ENCODE measurements at places on chromosomes 7 and 10. TPM values are rescaled to one million over a fixed set of nuclear protein-coding genes. Genes with fewer than 3 reads are reported as not detected.

GRCh38 chr7:128759242-128759641 lies 16.4 kb downstream of the OPN1SW start:
- DNase-seq: no peak

DNA sequence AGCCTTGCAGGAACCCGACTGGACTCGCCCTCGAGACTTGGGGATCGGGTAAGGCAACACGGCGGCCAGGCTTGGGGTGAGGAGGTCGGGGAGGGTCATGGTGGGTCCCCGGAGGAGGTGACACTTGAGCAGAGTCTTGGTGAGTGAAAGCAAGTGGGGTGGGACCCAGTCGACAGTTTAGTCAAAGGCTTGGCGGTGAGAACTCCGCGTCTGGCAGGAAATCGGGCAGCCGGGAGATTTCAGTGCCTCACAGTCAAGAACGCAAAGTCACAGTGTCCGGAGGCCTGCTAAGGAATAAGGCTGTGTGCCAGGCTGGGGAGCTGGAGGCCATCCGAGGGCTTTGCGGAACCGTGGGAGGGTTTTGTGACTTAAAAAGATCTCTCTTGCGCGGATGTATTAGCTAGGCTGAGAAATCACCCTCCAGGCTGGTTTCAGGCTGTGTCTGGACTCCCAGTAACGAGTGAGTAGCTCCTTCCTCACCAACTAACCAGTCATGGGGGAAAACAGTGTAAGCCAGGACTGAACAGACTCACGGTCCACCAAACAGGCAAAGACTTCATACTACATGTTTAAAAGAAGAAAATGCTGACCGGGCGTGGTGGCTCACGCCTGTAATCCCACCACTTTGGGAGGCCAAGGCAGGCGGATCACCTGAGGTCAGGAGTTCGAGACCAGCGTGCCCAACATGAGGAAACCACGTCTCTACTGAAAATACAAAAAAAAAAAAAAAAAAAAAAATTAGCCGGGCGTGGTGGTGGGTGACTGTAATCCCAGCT lies 613 bp downstream of the AP5Z1 start:
- DNase-seq: peak; percentile 34

DNA sequence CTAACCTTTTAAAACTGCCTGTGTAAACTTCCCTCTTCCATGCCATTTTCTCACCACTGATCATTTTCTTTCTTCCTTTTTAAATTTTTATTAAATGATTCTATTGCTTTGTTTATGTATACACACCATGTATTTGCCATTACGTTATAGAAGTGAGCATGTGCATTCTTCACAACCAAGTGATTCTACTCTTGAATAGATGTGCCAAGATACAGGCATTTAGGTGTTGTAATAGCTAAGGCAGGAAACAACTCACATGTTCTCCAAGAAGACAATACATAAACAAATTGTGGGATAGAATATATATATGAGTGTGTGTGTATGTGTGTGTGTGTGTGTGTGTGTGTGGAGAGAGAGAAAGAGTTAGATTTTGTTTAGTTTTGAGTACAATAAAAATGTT lies 202.6 kb upstream of the SEMA3E start:
- DNase-seq: no peak

DNA sequence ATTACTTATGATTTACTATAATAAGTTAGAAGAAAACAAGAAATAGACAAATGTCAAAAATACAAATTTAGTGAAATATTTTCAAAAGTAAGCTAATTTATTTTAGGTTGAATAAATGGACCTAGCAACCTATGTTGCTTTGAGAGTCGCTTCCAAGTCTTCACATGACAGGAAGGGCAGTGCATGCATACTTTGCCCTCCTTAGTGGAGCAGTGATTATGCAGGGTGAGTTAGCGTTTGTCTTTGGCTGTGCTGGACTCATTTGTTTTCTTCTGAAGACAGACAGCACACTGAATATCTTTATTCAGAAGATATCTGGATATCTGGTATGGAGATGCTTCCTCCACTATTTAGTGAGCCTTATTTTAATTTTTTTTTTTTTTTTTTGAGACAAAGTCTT lies 102.5 kb downstream of the SRI start:
- no peak for DNase-seq

DNA sequence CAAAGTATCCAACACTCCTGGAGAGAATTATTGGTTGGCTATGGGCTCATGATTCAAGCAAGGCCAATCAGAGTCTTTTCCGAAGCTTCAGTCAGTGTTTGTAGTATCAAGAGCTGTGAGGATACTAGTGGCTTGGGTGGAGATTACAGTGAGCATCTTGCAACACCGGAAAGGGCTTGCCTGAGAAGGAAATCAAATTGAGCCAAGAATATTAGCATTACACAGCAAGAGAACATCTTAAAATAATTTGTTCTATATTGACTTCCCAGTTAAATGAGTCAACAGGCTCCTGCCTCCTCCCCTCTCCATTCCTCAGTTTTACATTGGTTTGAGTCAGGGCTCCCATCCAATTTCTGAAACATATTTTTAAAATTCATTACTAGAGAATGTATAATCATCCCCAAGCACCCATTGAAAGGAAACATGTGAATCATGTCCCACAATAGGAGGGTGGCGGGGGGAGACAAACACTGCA lies 127.4 kb downstream of the ELAPOR2 start:
- peak; percentile 10 for DNase-seq

Gene UPK3B
- 10.6 TPM for total RNA-seq

Gene AGBL3
- total RNA-seq: 1.9 TPM

GRCh38 chr7:105589356-105590077 lies 8.2 kb upstream of the EFCAB10 start:
- DNase-seq: peak; percentile 88

Gene CPEB3
- total RNA-seq: 0.69 TPM

- DNase-seq: no peak
These were observed 53.5 kb downstream of the BMS1 start for GRCh38 chr10:42836096-42836495.

- DNase-seq: peak; percentile 59
These were observed 10.2 kb downstream of the CYREN start for GRCh38 chr7:135160098-135160857.

Gene NEURL1
- not detected for total RNA-seq

DNA sequence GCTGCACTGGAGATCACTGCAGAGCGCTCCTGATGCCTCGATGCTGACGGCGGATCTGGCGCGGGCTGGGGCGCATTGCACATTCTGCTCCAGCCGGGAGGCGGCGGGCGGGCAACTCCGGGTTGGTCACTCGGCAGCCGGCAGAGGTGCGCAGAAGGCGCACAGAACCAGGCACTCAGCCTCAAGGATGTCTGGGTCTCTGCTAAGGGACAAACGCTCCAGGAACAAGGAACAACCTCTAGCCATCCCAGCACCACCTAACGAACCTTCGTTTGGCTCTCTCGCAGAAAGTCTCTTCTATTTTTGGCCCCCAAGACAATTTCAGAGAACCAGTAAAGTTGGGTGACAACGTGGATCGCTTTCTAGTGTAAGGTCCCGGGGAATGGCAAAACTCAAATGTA lies 254.6 kb downstream of the OTUD1 start:
- DNase-seq: no peak

Gene CTBP2
- total RNA-seq: 35.5 TPM

- no peak for DNase-seq
These were observed 148.4 kb downstream of the CREB5 start for GRCh38 chr7:28560767-28561166.

DNA sequence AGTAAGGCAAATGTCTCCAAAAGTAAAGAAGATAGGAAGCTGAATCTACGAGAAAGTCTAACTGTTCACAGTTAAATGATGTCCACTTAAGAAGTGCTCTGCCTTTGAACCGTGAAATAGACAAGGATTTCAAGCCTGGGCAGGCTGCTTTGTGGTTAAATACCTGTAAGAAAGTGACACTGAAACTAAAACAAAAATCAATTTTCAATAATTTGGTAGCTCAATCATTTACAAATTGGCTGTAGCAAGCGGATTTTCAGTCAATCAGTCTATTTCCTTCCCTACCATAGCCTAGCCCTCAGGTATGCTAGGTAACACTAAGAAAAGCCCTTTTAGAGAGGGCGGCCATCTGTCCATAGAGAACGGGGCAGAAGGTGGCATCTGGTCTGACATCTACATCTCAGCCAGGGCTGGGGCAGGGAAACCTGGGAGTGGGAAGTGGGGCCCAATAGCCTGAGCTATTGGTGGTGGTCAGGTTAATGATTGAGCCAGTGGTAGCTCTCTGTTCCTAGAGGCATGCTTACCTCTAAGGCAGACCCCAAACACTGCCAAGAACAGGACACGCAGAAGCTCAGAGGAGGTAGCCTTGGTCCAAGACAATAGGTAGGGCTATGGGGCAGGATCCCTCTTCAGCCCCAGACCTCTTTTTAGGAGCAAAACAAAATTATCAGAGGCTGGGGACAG lies 223.2 kb downstream of the CCSER2 start:
- no peak for DNase-seq

Gene UCMA
- not detected for total RNA-seq

GRCh38 chr7:157690058-157690832 lies 353.4 kb downstream of the DNAJB6 start:
- peak; percentile 25 for DNase-seq

DNA sequence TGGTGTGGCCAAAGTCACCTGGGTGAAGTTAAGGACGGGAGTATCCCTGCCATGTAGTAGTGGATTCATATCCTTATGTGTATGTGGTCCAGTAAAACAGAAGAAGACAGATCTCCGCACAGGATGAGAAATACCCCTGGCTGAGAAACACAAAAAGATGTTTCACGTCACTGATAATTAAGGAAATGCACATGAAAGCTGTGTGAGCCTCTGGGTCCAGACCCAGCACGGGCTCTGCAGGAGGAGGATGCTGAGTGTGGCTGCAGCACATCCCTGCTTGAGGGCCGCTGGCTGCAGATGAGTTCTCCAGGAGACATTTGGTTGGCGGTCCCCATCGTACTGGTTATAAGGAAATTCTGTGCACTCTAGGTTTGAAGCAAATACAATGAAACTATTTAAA lies 8.2 kb upstream of the SUN1 start:
- no peak for DNase-seq

DNA sequence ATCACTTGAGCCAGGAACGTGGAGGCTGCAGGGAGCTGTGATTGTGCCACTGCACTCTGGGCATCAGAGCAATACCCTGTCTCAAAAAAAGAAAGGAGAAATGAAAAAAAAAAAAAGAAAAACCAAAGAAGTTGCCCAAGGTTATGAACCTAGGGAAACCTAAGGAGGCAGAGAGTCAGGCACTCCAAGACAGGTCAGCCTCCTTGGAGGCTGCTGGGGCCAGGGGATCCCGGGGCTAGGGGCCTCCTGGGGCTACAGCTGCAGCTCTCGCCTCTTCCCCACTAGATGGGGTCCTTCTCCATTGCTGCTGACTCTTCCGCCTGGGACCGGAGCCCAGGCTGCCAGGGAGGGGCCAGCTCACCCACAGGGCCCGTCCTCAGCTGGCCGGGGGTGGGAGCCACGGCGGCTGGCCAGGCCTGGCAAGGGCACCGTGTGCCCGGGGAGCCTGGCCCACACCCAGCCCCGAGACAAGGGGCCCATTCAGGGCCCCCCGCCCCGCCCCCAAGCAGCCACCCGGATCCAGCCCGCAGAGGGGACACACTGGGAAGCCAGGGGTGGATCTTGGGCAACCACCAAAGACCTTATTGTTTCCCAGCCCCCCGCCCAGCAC lies 1.7 kb upstream of the SPACDR start:
- DNase-seq: peak; percentile 81

DNA sequence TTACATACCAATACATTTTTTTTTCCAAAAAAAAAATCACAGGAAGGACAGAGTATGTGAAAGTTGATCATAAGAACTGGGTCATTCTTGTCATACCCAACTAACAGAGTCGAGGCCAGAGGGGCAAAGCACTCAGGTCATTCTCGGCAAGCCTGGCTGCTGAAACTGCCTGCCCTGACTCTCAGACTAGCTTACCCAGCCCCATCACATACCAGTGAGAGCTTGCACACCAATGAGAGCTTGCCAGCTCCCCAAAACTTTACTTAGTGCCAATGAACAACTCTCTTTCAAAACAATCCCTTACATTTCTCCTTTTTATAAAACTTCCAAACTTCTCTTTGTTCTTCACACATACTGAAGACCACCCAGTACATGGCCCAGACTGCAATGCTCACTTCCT lies 48.9 kb downstream of the VOPP1 start:
- DNase-seq: no peak

GRCh38 chr7:120431016-120431415 lies 158.0 kb downstream of the KCND2 start:
- no peak for DNase-seq

DNA sequence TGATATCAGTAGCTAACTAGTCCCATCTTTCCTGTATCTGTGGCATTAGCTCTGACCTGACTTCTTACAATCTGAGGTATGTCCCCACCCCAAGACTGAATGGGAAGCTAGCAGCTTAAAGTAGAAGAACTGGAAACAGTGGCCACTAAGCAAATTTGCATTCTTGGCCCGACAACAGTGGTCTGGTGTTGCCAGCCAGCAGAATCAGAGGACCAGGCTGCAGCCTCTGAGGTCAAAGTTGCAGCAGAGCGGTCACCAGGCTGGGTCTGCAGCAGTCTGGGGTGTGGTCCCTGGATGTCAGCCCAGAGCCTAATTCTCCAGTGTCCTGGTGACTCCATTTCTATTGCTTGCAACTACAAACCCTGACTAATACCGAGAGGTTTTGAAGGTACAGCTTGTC lies 26.3 kb downstream of the FAM107B start:
- DNase-seq: no peak

DNA sequence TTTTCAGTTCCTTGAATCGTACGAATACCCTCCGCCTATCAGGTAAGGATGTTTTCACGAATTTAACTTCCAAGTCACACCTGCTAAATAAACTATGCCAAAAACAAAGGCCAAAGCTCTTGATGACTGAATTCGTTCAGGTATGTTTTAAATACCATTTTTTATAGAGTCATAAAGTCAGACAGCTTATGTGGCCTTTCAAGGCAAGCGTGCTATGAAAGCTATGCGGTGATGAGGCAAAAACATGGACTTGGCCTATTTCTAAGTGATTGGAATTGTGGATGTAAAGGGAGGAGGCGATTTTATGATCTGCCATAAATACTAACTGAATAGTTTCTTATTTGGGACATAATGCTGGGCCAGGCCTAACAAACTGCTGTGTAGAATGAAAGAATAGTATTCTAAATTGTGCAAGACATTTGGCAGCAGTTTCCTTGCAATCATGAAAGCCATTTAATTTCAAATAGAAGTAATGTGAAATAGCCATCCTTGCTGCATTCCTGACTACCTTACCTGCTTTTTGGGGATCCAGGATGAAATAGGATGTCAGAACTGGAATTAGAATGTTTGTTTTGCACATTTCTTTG lies 14.0 kb downstream of the SLC39A12 start:
- no peak for DNase-seq

Gene CBLL1
- total RNA-seq: 47.6 TPM

Gene CPVL
- total RNA-seq: 30.2 TPM

- DNase-seq: no peak
These were observed 177.9 kb downstream of the PDE1C start for GRCh38 chr7:31892099-31892829.

Gene BRI3
- total RNA-seq: 107 TPM

Gene SMNDC1
- total RNA-seq: 14.3 TPM

- DNase-seq: no peak
These were observed 51.2 kb downstream of the PRKAG2 start for GRCh38 chr7:151825721-151826120.
